ENCODE measurements at places on chromosomes 16 and 17.

- peak; percentile 36 for DNase-seq
These were observed 134.2 kb downstream of the ABCC1 start for GRCh38 chr16:16083421-16084156.

DNA sequence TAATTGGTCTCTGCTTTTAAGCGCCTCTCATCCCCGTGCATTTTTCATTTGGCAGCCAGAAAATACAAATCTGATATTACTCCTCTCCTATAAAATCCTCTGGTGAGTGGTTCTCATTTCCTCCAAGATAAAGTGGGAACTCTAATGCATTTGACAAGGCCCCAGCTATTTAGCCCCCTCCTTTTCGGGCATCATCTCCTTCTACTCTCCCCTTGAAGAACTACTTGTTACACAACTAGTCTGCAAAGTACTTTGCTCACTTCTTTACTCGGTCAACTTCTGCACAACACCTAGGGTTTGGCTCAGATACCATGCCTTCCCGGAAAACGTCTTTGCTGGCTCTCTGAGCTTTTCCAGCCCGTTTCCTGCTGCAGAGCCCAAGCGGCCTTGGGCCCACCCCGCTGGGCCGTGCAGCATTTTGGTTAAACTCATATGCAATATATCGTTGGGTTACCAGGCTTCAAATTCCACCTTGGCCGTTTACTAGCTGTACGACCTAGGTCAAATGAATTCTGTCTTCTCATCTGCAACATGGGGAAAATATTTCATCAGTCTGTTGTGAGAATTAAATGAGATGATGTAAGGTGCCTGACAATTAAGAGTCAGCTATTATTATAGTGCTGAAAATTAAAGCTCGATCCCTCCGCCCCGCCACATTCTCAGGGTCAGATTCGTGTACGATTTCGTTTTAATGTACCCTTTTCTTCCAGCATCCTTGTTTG, 883 bp upstream of the TAF15 start:
- no peak for DNase-seq

- no peak for DNase-seq
These were observed 6.3 kb downstream of the ACSF3 start for GRCh38 chr16:89099905-89100304.

- DNase-seq = no peak
These were observed 82.1 kb downstream of the TIMM22 start for GRCh38 chr17:1078831-1079561.

- DNase-seq = no peak
These were observed 16.3 kb upstream of the FOXK2 start for GRCh38 chr17:82503094-82503727.

GRCh38 chr16:67936124-67936879, at the start of gene PSMB10:
Gene PSMB10 (minus strand): TSS chr16:67936850. CDS start chr16:67936749, 101 bp downstream.
- peak; percentile 51 for DNase-seq

DNA sequence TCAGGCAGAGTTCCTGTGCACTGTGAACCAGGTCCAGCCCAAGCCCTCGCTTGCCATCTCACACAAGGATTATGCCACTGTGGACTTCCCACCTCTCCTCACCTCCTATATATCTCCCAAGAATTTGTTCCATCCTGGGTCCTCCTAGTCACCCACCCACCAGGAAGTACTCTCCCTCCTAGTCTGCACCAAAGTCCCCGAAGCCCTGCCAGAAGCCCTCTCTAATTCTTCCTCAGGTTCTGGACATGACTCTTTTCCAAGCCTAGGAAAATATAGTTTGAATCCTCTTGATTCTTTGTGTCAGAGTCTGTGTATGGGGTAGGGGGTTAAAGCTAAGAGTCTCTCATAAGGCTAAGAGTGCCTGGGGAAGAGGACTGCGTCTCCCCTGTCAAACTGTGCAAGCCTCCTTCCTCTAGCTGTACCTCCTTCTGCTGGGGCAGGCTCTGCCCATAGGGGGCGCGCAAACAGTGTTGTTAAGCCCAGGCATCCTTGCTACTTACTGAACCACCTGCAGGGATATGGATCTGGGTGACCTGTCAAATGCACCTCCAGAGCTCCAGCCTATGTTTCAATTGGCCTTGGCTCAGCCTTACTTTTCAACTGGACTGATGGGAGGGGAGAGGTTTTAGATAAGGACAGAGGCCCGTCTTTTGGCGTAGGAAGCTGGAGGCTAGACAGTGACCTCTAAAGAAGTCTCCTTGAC, 16.6 kb upstream of the DLX4 start:
- peak; percentile 84 for DNase-seq

GRCh38 chr16:25897702-25898101, 205.9 kb downstream of the HS3ST4 start:
- DNase-seq = no peak

DNA sequence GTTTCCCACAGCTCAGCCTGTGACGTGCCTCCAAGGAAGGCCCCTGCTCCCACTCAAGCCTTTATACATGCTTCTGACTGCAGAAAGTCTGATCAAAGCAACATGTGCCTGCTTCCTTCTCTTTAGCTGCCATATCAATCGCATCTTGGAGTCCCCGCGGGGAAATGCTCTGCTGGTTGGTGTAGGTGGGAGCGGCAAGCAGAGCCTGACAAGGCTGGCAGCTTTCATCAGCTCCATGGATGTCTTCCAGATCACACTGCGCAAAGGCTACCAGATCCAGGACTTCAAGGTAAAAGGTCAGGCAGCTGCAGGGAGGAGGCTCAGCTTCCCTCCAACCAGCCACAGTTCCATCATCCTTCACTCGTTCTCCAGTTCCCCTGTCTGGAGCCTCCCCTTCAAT, 189.7 kb downstream of the ZNF18 start:
- no peak for DNase-seq

- DNase-seq = no peak
These were observed 2.7 kb upstream of the CAPNS2 start for GRCh38 chr16:55563797-55564196.

DNA sequence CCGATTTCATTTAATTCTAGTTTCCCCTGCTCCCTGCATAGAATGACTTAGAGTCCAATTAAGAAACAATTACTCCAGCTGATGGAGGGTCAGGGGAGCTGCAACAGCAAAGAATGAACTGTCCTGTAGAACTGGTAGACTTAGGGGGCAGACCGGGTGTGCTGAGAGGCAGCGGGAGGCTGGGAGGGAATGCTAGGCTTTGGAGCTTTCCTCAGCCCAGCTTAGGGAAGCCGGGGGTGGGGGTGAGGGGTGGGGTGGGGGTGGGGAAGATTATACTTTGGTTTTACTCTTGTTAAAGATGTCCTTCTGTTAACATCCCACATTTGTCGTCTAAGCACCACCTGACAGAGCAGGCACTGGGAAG, 458.6 kb upstream of the ASIC2 start:
- no peak for DNase-seq

DNA sequence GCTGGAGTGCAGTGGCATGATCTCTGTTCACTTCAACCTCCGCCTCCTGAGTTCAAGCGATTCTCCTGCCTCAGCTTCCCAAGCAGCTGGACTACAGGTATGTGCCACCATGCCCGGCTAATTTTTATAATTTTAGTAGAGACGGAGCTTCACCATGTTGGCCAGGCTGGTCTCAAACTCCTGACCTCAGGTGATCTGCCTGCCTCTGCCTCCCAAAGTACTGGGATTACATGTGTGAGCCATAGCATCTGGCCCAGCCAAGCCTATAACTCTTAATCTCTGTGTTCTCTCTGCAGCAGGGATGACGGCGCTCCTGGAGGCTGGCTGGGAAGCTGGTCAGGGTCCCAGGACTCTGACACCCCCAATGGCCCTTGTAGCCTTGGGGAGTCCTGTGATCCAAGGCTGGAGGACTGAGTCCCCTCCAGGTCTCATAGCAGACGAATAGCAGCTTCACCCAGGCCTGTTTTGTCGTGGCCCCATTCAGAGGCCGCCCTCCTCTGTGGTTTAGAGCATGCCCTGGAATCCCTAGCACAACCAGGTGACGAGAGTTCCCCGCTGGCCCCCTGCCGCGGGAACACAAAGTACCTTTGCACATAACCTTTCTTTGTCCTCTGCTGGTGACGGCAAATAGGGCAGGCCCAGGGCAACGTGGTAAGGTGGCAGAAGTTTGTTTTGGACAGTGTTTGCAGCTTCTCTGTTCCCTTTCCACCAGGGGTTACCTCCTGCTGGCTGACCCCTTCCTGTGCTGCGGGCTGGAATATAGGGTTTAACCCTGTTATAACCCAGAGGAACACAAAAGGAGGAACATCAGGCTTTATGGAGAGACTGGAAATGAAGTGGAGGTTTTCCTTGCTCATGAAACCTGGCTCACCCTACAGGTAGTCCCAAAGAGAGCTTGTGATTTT, 43.0 kb upstream of the TOB1 start:
- DNase-seq = no peak

DNA sequence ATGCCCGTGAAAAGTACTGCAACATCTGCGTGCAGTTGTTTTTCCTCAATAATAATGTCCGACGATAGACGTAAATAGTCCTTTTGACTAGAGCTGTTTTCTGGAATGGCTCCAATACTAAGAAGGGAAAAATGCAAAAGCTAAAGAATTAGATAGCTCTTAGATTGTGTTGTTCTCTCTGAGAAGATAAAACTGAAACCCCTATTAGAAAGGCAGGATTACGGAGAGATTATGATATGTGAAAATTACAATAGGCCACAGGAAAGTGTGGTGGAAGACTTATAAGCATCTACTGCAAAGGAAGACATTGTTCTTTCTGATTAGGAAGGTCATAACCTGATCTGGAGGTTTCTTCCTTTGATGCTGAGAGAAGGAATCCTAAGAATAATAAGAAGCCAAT, 33.5 kb upstream of the KCNJ16 start:
- DNase-seq = no peak

GRCh38 chr17:7222972-7223292, 3.2 kb downstream of the ACADVL start:
- no peak for DNase-seq

- DNase-seq = no peak
These were observed 3.9 kb upstream of the TPPP3 start for GRCh38 chr16:67397036-67397801.

- no peak for DNase-seq
These were observed 9.1 kb downstream of the MYH11 start for GRCh38 chr16:15847611-15848175.

- no peak for DNase-seq
These were observed 12.0 kb upstream of the CLUH start for GRCh38 chr17:2723505-2723996.

- DNase-seq = no peak
These were observed 22.6 kb downstream of the NTAN1 start for GRCh38 chr16:15033309-15033707.

- DNase-seq = peak; percentile 40
These were observed 8.1 kb upstream of the NLRP1 start for GRCh38 chr17:5592382-5592781.

DNA sequence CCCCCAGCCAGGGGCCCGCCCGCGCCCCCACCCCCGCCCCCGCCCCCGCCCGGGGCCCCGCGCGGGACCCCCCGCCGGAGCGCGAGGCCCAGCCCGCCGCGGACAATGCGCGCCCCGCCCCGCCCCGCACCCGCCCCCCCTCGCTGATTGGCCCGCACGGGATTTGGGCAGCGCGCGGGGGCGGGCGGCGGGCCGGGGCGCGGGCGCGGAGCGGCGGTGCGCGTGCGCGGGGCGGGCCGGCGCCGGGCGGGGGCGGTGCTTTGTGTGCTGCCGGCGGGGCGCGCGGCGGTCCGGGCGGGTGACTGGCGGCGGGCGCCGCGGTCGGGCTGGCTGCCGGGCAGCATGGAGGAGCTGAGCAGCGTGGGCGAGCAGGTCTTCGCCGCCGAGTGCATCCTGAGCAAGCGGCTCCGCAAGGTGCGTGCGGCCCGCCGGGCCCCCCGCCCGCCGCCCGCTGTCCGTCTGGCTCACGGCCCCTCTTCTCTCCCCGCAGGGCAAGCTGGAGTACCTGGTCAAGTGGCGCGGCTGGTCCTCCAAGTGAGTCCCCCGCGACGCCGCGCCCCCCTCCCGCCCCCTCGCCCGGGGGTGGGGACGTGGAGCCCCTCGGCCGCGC, at the start of gene CBX2:
TSS of gene CBX2 (plus strand) at position 255 of the 610 bp plus-strand sequence. CDS start at position 343, 88 bp downstream.
- peak; percentile 95 for DNase-seq

GRCh38 chr16:89039756-89040155, 53.9 kb upstream of the ACSF3 start:
- DNase-seq = no peak

DNA sequence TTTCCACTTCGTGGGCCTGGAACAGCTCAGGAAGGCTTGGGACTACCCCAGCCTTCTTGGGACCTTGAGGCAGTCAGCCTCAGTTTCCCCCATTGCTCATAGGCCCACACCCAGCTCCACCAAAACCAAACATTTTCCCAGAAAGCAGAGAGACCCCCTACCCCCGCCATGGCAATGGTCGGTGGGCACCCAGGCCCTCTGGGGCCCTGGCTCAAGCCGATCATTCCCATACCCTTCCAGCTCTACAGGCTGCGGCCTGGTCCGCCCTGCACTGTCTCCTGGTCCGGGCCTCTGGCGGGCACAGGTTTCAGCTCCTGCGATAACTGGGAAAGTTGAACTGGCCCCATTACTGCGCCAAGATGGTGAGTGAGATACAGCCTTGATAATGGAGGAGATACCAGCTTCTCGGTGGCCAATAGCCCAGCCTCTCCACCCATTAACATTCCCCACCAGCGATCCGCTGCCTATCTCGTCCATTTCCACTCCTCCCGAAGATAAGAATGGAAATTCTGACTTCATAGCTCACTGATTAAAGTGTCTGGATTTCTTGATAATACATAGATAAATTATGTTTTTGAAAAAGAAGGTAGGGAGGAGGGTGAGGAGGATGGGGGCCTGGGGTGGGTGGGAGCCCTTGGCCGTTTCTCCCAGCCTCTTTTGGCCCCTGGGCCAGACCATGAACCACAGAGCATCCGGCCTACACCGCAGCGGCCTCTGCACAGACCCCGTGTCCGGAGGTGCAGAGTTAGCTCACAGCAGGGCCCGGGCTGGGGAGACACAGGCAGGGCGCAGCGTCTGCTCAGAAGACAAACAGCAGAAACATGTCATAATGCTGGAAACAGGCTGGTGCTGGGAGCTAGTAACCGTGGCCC, 11.6 kb downstream of the ZFPM1 start:
- no peak for DNase-seq

GRCh38 chr16:76276745-76277438, at the start of gene CNTNAP4:
Gene CNTNAP4 (plus strand): TSS chr16:76277401. CDS start chr16:76277663, 262 bp downstream.
- DNase-seq = no peak

GRCh38 chr16:55592306-55592705, 25.8 kb downstream of the CAPNS2 start:
- DNase-seq = no peak

DNA sequence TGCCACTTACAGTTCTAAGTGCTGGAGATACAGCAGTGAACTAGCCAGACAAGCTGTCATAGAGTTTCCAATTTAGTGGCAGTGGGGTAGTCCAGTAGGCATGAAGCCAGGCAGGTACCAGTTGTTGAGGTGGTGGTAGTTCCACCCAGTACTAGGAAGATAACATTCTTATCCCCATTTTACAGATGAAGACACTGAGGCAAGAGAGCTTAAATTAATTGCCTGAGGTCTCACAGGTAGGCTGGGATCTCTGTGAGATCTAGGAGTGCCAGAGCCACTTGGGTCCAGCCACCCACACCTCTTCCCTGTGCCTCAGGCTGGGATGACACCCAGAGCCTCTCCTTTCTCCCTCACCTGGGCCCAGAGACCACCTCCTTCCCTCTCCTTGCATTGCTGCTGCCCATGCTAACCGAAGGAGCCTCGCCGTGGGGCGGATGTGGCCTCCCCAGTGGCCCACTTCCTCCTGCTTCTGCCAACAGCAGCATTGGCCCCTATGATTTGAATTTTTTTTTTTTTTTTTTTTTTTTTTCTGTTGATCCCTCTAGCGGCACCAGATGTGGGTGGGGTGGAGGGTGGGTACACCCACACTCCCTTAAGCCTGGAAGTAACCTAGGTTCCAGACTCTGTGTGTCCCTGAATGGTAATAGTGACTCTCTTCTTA, 114.0 kb downstream of the PRKCB start:
- DNase-seq = no peak
